Epithelial cell of proximal tubule (primary cell): ENCODE measurements at places on chromosomes 5 and 9.

- DNase-seq: no peak
Measured at GRCh38 chr9:81474792-81475191, 214.6 kb downstream of the TLE1 start.

- no peak for DNase-seq
Measured at GRCh38 chr5:154791535-154791934, 36.4 kb downstream of the LARP1 start.

DNA sequence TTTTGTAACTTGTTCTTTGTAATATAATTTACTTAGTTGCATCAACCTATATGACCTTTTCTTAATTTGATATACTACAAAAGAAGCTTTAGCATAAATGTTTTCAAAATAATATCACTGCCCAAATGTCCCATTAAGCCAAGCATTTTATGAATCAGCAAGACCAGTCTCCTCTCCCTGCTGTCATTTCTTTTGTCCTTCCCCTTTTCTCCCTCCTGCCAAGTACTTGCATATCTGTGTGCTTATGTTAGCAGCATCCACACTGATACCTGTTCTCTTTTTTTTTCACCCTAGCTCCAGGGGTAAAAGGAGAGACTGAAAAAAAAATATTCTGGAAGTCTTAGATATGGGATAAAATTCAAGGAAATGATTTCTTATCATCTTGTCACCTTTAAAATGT lies 69.7 kb downstream of the ZSWIM6 start:
- DNase-seq: no peak

DNA sequence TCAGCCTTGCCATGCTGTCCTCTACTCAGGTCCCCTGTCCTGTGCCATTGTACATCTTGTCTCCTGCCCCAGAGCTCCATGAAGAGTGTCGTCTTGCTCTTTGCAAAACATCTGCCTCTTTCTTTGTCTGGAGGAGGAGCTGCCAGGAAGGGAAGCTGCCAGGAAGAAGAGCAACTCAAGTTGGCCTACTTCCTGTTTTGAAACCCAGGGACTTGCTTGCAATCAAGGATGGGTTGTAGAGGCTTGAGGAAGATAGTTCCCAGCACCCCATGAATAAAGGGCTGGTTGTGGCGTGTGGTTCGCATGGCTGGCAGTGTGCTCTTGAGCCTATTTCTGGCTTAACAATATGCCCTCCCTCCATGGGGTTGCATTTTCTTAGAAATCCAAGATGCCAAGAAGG lies 53.0 kb upstream of the CPEB4 start:
- no peak for DNase-seq

DNA sequence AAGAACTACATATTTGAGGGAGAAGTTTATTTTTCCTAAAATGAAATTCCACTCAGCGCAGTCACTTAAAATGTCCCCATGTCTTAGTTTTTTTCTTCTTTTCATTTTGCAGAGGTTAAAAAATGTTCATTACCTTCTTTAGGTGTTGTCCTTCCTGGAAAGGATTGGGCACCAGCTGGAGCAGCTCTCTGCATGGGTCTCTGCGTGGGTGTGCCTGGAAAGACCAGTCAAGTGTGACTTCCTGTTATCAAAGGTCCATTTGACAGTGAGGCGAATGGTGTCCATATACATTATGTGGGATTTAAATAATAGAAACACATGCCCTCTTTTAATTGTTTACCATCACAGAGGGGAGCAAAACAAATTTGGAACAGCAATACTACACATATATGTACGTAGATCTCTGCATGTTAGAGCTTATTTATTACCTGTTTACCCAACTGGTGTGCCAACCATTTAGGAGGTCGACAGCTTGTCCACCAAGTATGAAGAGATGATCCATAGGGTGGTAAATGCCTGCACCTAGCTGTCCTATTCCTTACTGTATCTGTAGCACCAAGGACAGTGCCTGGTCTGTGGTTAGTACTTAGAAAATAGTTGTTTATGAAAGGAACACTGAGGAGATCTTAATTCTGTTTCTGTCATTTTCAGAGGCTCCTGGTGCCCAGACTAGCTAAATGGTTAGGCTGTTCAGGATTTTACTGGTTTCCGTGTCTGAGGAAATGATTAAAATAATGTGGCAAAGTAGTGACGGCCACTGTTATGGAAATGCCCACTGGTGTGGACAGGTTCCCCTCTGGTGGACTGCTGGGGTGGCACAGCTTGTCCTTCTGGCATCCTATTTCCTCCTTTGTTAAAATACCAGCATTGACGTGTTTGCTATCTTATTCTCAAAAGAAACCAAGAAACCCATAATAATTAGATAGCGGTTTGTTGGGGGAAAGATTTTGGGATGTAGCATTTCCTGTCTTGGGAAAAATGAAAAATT lies 200.4 kb downstream of the MAST4 start:
- no peak for DNase-seq

DNA sequence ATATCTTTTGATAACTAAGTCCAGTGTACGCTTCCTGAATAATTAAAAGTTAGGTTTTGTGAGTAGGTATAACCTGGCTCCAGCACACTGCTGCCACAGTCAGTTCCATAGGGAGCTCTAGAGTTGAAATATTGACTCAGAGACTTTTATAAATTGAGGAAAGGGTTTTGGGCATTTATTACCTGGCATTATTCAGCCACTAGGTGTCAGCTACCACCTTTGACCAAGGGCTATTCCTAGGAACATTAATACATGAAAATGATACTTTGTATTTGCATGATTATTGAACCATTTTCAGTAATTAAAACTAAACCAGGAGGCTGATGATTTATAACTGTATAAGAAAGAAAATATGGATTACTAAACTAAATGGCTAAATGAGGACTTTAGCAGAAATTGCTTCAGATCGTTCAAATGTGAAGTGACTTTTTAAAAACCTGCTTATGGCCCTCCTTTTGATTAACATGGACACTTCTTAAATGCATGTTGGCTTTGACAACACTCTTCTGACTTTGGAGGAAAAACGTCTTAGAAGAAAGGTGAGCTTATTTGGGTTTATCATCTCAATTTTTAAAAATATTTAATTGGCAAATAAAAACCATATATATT lies 83.0 kb downstream of the SMC2 start:
- DNase-seq: no peak

DNA sequence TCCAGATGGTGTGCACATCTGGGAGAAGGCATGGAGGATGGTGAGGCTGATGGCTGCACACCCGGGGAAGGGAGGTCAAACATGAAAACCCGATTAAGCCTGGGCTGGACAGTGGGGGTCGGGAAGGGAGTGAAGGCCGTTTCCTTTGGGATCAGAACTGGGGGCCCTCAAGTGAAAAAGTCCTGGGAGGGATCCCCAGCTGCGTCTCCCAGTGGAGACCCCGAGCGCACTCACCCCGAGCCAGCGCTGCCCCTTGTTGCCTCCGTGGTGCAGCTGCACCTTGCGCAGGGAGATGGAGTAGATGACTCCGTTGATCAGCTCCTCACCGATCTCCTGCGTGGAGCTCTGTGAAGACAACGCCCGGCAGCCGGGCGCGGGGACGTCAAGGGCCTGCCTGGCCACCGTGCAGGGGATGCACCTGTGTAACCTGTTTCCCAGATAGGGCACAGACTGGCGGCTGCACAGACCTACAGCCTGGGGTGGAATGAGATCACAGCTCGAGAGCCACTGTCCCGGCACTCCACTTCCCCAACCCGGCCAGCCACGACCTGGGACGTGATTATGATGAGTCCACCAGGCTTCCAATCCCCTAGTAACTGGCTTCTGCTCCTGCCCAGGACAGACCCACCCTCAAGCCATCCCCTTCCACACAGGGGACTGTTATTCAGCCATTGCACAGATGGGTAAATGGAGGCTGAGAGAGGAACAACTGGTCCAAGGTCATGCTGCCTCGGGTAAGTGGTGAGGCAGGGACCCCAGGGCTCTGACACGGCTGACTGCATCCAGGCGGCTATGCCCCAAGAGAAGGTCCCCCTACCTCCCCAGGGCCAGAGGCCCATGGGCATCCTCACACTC lies 9.0 kb downstream of the RALGDS start:
- no peak for DNase-seq

- no peak for DNase-seq
Measured at GRCh38 chr5:79205965-79206364, 30.0 kb upstream of the JMY start.

- peak; percentile 27 for DNase-seq
Measured at GRCh38 chr5:104178829-104179456, 616.4 kb upstream of the NUDT12 start.

- DNase-seq: peak; percentile 35
Measured at GRCh38 chr9:34430843-34431437, 27.4 kb downstream of the FAM219A start.

DNA sequence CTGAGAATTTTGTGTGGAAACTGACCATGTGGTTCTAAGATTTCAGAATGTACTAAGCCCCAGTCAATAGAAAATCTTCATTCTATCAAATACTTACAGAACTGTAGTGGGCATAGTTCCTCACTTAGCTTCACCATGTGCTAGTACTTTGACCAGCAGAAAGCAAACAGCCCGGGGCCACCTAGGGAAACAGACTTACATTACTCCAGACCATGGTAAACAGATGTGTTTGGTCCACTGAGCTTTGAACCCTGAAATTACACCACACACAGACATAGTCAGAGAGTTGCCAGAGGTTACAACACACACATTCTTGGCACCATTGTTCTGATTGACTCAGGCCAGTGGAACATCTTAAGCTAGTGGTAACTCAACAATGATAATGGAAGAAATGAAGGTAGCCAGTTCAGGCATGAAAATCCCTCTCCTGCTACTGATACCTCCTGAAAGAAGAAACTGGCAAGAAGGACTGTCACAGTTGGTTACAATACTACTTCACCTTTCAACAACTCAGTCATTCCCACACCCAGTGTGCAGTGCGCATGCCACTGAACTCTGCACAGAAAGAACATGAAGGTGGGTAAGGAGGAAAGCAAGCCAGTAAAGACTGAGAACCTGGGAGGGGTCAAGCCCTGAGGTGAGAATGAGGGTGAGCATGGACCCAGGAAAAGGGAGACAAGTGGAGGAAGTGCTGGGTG lies 18.7 kb upstream of the LECT2 start:
- DNase-seq: peak; percentile 92

DNA sequence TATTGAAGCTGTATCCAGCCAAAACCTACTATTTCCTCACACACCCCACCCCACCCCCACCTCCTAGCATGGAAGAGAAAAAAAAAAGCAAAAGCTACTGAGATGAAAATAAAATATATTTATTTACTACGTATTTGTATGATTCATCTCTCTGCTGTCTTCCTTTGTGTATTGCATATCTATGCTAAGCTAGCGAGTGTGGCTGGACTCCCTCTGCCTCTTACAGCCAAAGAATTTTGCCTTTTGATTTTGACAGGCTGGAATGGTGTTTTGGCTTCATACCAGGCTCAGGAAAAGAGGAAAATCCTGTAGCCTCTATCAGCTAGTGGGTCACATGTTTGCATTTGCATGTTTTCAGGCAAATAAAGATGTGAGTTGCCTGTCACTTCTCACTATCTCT lies 2.2 kb downstream of the ABLIM3 start:
- no peak for DNase-seq

- DNase-seq: no peak
Measured at GRCh38 chr5:10138395-10139057, 111.2 kb downstream of the ATPSCKMT start.

DNA sequence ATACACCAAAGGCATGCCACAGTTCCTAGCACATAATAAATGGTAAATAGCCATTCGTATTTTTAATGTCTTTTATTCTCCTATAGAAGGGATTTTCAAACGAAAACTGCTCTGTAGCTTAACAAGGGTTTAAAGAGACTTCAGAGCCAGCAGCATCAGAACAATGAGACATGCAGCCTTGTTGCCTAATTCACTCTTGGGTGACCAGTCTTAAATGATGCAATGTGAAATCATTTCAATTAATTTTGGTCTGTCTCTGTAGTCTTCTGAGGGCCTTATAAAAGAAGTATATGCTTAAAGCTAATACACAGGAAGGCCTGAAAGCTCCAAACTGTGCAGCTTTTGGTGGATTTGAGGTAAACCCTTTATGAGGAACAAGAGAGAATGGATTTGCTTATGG lies 888.8 kb upstream of the WWC1 start:
- no peak for DNase-seq

- no peak for DNase-seq
Measured at GRCh38 chr9:22005702-22006606, 3.2 kb downstream of the CDKN2B start.

DNA sequence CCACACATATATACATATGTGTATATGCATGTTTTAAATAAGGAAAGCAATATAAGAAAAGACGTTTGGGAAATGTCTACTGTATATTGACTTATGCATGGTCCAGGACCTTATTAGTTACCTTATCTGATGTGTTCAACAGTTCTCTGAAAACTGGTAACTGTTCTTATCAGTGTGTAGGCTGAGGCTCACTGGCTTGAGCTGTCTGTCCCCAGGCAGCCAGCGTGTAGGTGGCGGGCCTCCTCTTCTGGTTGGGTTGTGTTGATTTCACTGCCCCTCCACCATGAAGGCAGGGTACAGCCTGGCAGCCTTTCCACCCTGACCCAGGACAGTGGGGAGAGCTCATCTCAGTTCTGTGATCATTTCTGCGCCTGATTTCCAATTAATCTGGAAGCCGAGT lies 38.7 kb upstream of the SEMA4D start:
- DNase-seq: no peak

DNA sequence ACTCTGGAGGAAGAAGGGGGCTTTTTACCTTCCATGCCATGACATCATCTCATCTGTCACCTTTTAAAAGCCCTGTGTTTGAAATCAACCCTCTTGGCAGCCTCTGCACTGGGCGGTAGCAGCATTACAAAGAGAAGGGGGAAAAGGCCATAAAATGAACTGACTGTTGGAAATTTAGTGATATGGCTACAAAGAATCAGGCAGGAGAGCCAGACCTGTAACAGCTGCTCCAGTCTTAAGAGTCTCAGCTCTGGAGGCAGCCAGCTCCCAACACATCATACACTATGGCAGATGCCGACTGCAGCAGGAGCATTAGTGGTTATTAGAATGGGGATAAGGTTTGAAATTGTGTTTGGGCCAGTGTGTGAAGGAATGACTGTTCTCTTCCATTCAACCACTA lies 257.5 kb downstream of the DMAC1 start:
- DNase-seq: no peak

DNA sequence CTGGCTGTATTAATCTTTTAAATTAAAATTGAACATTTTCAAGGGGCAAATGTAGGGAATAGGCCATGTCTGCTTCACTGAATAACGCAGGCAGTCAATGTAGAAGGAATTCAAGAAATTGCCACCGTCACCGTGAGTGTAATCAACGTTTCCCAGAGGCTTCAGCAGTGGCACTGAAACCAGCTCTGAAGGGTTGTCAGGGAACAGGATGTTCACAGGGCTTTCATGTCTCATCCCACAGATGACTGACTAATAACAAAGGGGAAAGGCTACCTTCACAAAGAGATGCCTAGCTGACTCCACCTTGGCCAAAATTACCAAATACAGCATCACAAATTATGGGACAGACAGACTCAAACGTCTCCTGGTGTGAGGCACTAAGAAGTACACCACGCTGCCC lies 70.4 kb upstream of the SIMC1 start:
- DNase-seq: no peak
